ENCODE measurements at places on chromosomes 3 and 15.

- DNase-seq, result no peak
These were observed 14.7 kb upstream of the SECISBP2L start for GRCh38 chr15:49060710-49061495.

- no peak for DNase-seq
These were observed 784 bp upstream of the CISH start for GRCh38 chr3:50612234-50612882.

- no peak for DNase-seq
These were observed 1039.2 kb downstream of the AGBL1 start for GRCh38 chr15:87118846-87119245.

- no peak for DNase-seq
These were observed 300.9 kb downstream of the MCTP2 start for GRCh38 chr15:94532226-94532625.

GRCh38 chr3:15332405-15333098 is at the start of gene SH3BP5:
Gene SH3BP5 (minus strand): TSS chr3:15332586. CDS start chr3:15332408, 178 bp downstream.
- no peak for DNase-seq

DNA sequence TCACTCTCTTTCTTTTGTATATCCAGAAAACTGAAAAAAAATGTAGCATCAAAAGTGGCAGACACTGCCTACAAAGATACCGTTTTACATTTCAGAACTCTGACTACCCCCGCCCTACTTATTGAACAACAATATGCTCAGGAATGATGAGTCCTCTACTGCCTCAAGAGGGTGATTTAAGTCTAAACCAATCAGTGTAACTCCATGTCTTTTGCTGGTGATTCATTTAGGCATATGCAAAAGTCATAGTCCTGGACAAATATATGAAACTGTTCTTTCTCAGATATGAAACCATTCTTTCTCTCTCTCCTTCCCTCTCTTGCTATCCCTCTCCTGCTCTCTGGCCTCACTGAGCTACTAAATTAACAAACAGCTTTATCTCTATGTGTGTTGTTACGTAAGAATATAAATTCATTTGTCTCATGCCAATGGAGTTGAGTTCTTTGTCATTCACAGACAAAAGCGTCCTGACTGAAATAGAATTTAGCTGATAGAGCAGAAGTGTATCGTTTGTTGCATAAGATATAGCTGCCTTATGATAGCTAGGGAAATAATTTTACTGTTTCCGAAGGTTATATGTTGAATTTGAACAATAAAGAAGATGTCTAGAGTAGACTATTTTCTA is 133.7 kb upstream of the OSTN start:
- no peak for DNase-seq

GRCh38 chr3:144566320-144566719 is 594.7 kb downstream of the DIPK2A start:
- DNase-seq, result no peak

- DNase-seq, result no peak
These were observed 2.7 kb upstream of the PLCL2 start for GRCh38 chr3:16881896-16882630.

GRCh38 chr15:24786347-24786746 is 110.8 kb downstream of the NPAP1 start:
- DNase-seq, result no peak

- DNase-seq, result no peak
These were observed 788 bp downstream of the UQCC5 start for GRCh38 chr3:52537165-52537620.

DNA sequence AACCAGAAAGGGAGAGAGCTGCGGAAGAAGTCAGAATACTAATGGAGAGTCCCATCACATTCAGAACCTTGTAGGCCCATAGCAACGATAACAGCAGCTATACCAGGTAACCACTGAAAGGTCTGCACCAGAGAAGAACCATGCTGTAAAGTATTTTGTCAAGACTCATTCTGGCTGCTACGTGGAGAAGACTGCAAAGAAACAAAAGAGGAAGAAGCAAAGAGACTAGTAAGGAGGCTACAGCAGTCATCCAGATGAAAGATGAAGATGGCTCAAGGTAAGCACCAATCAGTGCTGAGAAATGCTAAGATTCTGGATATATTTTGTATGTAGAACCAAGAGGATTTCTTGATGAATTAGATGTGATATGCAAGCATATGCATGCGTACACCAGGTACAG is 39.6 kb downstream of the ACAP2 start:
- DNase-seq, result no peak

Measured in NCI-H1436 treated with DMSO at 0.1 percent for 48 hours (cell line).